IMR-90 (cell line): ENCODE measurements at places on chromosomes 13 and 19.

DNA sequence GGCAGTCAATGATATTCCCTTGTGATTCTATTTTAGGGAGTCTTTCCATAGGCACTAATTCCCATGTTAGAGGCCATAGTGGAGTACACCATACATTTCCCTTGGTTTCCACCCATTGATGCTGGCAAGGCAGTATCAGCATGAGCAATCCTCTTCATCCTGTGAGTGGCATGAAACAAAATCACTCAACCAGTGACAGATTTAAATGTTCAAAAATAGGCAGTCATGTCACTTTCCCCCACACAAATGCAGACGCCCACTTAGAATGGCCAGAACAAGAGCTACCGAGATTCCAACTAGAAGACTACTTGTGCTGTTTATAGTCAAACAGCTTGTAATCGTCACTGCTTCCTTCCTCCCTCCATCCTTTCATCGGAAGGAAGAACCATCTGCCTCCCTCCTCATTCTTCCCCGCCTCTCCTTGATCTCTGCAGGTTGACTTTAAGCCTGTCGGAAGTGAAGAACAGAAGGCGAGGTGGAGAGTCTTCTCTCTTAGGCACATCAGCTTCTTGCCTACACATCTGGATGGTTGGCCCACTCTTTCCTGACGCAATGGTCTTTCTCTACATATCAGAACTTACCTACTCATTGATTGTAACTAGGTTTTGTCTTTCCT, 22.6 kb downstream of the RASL11A start:
- DNase-seq: no peak

- no peak for DNase-seq
These were observed 59.6 kb downstream of the COL4A2 start for GRCh38 chr13:110366733-110367132.

GRCh38 chr13:24053519-24054251, 106.8 kb upstream of the SPATA13 start:
- peak; percentile 68 for DNase-seq

DNA sequence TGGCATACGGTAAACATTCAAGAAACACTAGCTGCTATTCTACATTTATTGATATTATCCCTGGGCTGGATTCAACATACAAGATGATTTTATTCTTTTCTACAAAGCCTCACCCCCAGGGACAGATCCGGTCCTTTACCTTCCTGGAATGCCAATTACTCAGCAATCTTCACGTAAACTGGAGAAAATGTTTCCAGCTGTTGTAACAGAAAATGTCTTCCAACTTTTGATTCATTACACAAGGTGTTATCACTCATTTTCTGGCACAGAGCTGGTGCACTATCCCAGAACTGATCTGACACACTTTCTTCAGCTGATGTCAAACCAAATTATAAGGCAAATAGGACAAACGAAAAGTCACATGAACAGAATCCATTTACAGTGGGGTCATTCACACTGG, 33.1 kb downstream of the DCLK1 start:
- DNase-seq: no peak

- DNase-seq: no peak
These were observed at the start of gene ANKLE1 for GRCh38 chr19:17281391-17282304. ANKLE1 (plus strand) TSS chr19:17281901; CDS start chr19:17281921, 20 bp downstream.

DNA sequence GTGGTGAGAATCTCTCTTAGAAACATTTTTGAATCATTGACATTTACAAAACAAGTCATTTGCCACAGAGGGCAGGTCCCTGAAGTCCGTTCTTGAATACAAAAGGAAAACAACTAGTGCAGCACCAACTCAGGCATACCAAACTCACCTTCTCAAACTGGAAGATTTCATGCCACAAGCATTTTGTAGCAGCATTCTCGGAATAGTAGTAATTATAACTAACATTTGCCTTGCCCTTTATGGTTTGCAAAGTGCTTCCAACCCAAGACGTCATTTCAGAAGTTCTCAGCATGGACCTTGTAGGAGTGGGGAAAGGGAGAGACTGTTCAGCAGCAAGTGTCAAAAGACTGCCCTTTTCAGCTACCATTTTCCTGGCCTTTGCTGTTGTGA, 344.6 kb downstream of the RFC3 start:
- DNase-seq: peak; percentile 34

DNA sequence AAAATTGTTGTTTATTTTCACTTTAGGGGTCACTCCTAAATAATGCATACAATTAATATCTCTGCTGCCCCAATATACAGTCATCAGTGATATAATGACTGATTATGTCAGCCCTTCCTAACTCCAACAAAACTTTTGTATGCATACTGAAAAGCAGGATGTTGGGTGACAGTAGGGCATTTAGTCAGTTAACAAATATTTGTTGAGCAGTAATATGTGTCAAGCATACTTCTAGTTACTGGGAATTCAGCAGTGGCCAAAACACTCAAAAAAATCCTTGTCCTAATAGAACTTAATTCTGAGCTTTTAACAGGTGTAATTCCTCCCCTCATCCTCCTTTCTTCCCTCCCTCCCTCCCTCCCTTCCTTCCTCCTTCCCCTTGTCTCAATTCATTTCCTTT, 560.7 kb upstream of the KLHL1 start:
- no peak for DNase-seq

DNA sequence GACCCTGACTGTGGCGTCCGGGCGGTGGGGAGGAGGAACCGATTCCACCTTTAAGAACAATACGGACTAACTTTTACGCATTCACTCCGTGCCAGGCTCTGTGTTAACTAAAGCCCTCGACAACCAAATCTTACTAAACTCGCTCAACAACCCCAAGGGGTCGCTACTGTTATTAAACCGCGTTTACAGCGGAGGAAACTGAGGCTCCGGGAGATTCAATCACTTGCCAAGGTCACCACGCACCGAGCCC, 1.2 kb downstream of the SAMD1 start:
- no peak for DNase-seq

DNA sequence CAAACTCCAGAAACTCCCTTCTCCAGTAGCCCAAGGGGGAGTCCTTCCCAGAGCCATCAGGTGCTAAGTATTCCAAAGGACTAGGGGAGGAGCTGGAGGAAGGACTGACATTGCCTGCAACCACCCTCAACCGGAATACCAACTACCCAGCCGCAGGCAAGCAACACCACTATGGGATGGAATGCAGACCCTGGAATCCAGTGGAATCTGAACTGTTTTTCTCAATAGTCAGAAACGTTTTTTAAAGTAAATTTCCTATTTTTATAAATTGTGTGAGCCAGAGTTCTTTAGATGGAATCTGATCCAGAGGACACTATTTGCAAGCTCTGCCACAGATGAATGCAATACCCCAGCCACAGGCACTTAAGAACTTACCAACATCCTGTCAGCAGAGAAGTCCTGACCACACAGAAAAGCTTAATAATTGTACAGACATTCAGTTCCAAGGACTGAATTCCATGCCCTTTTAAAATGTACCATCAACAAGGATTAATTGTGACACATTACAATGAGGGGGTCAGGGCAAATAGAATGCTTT, 92.1 kb downstream of the USP12 start:
- peak; percentile 67 for DNase-seq

DNA sequence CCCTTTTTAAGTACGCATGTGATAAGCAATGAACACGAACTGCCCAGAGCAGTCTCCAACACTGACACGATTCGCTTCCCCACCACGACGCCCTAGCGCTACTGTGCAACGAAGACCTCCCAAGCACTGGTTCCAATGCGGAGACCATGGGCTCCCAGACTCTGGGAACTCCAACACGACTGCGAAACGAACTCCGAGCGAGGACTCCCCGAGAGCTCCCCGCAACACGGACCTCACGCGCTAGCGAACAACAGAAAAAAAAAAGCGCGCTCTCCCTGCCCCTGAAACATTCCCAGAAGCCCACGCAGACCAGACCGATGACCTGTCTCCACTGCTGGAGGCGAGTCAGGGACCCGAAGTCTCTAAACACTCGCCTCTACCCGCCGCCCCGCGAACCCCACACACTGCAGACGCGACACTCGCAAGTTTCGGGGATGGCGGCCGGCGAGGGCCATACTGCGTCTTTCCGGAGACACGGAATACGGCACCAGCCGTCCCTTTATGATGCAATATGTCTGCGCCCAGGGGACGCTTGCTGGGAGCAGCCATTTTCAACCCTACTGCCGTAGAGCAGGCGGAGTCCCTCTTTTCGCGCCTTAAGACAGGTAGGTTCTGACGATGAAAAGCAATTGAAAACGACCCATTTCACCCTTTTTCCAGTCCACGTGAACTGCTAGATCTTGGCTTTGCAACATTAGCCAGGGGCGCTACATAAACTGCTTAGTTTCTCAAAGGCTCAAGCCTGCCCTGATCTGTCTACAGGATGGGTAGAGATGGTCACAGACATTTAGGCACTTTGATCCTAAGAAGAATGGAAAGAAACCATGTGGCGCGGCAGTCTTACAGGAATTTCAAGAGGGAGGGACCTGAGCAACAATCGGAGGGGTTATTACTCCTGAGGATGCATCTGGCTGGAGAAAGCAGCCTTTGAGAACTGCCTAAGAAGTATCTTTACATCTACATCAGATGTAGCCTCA, at the start of gene ZNF577:
Gene ZNF577 (minus strand): TSS at position 430 of the 977 bp plus-strand sequence. CDS start 7,569 bp downstream, outside the sequence.
- DNase-seq: peak; percentile 93

GRCh38 chr19:48965040-48965805, at the start of gene FTL:
FTL (plus strand) TSS chr19:48965309; CDS start chr19:48965508, 199 bp downstream.
- peak; percentile 94 for DNase-seq

DNA sequence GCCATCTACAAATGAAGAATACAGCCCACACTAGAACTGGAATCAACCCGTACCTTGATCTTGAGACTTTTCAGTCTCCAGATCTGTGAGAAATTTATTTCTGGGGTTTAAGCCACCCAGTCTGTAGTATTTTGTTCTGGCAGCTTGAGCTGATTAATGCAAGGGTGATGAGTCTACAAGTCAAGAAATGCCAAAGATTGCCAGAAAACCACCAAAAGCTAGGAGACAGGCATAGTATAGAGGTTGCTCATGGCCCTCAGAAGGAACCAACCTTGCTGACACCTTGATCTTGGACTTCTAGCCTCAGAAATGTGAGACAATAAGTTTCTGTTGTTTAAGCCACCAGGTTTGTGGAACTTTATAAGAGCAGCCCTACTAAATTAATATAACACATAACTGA, 428.2 kb upstream of the KLF12 start:
- peak; percentile 1 for DNase-seq

- DNase-seq: peak; percentile 43
These were observed 7.5 kb downstream of the ARL11 start for GRCh38 chr13:49635599-49636433.

GRCh38 chr13:44373601-44374347, at the start of gene SERP2:
SERP2 (plus strand) TSS chr13:44373824; CDS start chr13:44374026, 202 bp downstream.
- no peak for DNase-seq

DNA sequence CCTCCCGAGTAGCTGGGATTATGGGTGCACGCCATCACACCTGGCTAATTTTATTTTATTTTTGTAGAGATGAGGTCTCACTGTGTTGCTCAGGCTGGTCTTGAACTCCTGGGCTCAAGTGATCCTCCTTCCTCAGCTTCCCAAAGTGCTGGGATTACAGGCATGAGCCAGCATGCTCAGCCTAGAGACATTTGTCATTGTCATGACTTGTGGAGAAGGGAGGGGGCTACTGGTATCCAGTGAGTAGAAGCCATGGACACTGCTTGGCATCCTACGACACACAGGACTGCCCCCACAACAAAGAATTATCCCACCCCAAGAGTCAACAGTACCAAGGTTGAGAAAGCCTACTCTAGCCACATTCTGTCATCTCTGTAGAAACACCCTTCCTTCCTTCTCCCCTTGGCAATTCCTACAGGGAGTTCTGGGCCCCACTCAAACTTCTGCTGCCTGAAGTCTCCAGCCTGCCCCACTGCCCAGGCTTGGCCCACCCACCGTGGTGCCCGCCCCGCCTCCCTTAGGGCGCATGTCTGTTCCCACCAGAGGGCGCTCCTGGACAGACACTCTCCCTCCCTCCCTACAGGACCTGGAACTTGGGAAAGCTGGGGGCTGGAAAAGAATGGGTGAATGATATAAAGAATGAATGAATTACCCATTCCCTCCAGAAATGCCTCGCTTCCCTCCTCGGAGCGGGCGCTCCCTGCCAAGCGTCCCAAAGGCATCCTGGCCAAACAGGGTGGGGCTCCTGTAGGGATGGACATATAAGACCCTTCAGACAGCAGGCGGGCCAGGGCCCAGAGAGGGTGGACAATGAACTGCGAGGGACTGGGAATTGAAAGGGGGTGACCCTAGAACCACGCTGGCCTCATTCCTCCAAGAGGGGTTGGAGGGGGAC, 5.5 kb upstream of the EMP3 start:
- DNase-seq: peak; percentile 75

GRCh38 chr13:80486402-80486801, 145.5 kb upstream of the SPRY2 start:
- DNase-seq: no peak

DNA sequence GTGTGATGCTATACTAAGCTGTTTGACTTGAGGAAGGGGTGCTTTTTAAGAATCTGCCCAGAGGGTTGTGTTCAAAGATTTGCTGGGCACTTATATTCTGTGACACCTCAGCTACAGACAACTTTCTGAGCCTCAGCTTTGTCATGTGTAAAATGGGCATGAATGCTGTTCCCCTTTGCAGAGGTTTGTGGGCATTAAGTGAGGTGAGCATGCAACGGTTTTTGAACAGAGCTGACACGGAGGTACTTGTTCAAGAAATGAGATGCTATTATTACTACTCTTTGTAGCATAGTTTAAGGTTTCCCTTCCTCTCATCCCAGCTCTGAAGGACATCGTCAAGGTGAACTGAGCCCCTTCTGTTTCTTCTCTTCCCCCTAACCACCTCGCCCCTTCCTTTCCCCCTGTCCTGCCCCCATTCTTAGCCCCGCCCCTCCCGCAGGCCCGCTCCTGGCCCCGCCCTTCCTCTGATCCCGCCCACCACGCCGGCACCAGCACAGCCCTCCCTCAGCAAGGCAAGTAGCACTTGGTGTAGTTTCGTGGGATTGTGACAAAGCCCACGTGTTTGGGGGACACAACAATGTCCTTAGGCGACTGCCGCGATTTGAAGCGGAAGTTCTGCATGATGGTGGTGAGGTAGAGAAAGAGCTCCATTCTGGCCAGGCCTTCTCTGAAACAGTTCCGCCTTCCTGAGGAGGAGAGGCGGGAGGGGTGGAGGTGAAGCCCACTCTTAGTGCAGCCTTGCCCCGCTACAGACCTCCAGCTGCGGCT, 26.1 kb upstream of the CYP2A7 start:
- no peak for DNase-seq

GRCh38 chr19:5960005-5961001, 17.6 kb downstream of the RANBP3 start:
- no peak for DNase-seq

DNA sequence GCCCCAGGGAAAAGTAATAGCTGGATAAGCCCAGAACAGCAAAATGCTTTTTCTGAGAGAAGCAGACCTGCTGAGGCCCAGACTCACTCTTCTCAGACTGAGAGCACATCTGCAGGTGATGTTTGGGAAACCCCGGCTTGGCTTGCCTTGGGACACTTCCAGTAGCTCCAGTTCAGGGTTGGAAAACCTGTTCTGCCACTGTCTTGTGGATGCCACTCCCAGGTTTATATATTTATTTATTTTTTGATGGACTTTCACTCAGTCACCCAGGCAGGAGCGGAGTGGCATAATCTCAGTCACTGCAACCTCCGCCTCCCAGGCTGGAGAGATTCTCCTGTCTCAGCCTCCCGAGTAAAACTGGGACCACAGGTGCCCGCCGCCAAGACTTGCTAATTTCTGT, 8.0 kb upstream of the SMARCA4 start:
- DNase-seq: no peak
